ENCODE measurements at places on chromosomes 5 and 9. TPM values are rescaled to one million over a fixed set of nuclear protein-coding genes. Genes with fewer than 3 reads are reported as not detected.

GRCh38 chr5:67347821-67348220 lies 151.2 kb upstream of the CD180 start:
- no peak for DNase-seq

GRCh38 chr9:137953683-137954438 lies 76.3 kb downstream of the CACNA1B start:
- no peak for DNase-seq

- no peak for DNase-seq
Observed at GRCh38 chr5:54480296-54480695, 24.8 kb downstream of the HSPB3 start.

DNA sequence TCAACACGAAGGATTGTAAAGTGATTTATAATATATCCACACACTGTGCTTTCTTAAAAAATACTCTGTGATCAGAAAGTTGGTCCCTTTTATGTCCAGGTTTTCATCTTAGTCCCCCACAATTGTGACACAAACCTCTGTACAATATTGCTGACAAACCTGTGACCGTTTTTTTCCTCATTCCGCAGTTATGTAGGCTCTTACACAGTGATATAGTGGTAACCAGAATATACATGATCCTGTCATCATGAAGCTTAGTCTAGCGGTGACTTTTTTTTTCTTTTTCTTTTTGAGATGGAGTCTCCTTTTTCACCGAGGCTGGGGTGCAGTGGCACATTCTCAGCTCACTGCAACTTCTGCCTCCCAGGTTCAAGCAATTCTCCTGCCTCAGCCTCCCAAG lies 8.7 kb downstream of the ANP32B start:
- DNase-seq = no peak

GRCh38 chr5:170357955-170358444 lies 31.2 kb downstream of the KCNMB1 start:
- no peak for DNase-seq

The OR13D1 gene
- not detected for total RNA-seq

- no peak for DNase-seq
Observed at GRCh38 chr9:134637696-134638501, 3.7 kb upstream of the COL5A1 start.

The GALNT10 gene
- total RNA-seq = 42.3 TPM

DNA sequence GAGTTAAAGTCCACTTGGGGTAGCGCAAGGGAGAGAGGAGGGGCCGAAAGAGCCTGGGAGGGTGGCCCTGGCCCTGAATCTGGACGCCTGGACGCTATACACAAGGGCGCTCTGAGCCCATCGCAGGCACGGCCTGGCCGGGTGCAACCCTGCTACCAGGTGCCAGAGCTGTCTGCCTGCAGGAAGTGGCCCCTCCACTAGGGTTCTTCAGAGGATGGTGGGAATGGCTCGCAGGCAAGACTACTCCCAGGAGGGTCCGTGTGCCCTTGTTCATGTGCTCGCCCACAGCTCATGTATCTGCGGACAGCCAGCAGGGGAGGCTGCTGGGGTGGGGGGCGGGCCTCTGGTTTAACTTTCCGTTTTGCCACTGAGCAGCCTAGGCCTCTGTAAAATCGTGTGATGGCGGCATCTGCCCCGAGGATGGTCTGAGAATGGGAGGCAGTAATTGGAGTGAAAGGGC lies 1.4 kb upstream of the NKD2 start:
- no peak for DNase-seq

GRCh38 chr9:85237478-85237877 lies 504.3 kb downstream of the AGTPBP1 start:
- DNase-seq = no peak

- no peak for DNase-seq
Observed at GRCh38 chr5:174221946-174222345, 176.4 kb downstream of the NSG2 start.

- DNase-seq = no peak
Observed at GRCh38 chr9:17330097-17330496, 195.3 kb downstream of the CNTLN start.

DNA sequence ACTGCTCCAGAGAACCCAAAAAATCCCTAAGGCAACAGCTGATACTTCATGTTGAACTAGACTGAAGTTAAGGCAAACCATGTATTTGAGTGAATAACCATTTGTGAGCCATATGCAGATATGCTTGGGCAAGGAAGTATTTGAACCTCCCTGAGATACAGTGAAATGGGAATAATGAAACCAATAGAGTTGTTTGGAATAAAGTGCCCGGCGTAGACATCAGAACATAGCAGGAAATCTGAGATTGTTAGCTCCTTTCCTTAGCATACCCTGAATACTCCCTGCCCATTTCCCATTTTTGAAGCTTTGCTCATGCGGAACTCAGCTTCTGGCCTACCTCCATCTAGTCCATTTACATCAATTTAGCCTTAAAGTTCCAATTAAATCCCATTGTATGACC lies 611.9 kb downstream of the EFNA5 start:
- no peak for DNase-seq

The CCDC183 gene
- 0.93 TPM for total RNA-seq

The GMCL2 gene
- not detected for total RNA-seq

GRCh38 chr5:85813146-85813545 lies 804.6 kb upstream of the COX7C start:
- no peak for DNase-seq

- DNase-seq = no peak
Observed at GRCh38 chr5:136108180-136108611, 24.4 kb upstream of the SMAD5 start.

DNA sequence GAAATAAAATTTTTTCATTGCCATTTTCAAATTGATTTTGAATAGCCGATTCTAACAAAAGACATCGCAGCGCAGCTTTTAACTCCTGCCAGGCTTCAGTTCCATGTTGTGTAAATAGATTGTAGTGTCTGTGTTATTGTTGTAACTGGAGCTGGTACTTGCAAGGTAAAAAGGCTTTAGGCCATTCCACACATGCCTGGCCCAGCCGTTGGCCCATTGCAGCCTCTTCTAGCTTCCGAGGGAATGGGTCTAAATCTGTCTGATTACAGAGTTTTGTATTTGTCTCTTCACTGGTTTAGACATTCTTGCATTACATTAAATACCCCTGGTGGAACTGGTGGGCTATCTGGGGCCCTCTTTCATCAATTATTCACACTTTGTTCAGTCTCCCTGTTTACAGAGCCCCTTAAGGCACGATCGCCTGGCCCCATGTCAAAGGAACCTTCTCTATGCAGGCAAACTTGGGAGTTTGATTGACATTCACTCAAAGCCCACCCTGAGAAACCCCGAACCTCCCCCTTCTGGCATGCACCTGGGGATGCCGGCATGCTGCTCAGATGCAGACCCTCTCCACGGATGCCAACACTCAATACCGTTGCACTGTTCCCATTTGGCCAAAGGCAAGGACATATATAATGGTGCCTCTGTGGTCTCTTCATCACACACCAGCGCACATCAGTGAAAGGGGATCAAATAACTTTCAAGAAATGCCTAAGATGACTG lies 281.7 kb upstream of the IRX2 start:
- no peak for DNase-seq

GRCh38 chr5:139645430-139645871 lies 2.7 kb upstream of the CXXC5 start:
- no peak for DNase-seq

The TAF1L gene
- not detected for total RNA-seq

DNA sequence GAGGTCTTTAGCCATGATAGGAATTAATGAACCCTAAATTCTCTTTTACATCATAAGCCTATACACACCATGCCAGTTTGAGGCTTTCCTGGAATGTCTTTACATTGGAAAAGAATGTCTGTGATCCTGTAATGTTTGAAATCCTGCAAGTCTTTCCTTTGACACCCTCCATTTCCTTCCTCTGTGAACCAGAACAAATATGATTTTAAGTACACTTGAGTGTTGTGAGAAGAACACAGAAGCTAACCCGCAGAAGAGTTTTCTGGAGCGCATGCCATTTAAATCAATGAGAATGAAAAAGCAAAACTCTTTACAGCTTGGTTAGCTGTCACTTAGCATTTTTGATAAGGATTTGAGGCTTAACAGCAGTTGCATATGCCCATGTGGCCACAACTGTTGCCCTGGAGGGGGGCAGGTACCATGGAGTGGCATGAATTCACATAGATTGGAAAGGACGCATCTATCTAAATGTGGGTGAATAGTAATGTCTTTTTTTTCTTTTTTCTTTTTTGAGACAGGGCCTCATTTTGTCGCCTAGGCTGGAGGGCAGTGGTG lies 372.6 kb downstream of the KDM4C start:
- DNase-seq = no peak

The ZCCHC10 gene
- 26.5 TPM for total RNA-seq

DNA sequence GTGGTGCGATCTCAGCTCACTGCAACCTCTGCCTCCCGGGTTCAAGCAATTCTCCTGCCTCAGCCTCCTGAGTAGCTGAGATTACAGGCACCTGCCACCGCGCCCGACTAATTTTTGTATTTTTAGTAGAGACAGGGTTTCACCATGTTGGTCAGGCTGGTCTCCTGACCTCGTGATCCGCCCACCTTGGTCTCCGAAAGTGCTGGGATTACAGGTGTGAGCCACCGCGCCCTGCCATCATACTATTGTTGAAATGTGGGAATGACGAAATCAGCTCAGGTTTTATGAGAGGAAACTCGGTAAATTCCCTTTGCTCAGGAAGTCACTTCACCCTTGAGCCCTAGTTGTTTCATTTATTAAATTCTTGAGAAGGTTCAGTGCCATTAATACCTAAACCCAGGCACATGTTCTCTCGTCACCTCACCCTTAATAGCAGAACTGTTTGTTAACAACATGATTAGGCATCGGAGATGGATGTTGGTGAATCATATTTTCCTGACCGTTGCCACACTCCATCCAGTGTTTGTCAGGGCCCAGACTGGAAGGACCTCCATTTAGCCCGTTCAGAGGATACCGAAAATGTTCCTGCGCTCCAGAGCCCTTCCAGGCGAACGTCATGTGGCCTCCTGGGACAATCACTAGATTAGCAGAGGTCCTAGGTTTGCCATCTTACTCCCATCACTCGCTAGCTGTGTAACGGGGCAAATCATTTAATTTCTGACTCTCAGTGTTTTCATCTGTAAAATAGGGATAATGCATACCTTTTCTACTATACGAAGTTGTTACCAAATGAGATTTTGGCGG lies 20.0 kb upstream of the CREBRF start:
- no peak for DNase-seq

The IFNB1 gene
- total RNA-seq = not detected

DNA sequence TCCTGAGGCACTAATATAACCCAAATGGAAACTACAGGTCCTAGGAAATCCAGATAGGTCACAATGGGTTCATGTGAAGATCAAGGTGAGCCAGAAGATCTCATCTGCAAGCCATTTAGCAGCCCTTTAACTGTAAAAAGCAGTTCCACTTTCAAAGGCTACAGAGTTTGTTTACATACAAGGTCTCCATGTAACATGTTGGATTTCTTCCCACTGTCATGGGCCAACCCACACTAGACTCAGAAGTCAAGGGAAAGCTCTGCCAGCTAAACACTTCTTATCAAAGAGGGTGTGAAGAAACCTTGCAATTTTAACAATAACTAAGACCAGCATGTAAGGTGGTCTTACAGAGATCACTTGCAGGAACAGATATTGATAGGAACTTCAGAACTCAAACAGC lies 3.8 kb upstream of the CTNNAL1 start:
- no peak for DNase-seq

The SLC2A6 gene
- total RNA-seq = 30.9 TPM

DNA sequence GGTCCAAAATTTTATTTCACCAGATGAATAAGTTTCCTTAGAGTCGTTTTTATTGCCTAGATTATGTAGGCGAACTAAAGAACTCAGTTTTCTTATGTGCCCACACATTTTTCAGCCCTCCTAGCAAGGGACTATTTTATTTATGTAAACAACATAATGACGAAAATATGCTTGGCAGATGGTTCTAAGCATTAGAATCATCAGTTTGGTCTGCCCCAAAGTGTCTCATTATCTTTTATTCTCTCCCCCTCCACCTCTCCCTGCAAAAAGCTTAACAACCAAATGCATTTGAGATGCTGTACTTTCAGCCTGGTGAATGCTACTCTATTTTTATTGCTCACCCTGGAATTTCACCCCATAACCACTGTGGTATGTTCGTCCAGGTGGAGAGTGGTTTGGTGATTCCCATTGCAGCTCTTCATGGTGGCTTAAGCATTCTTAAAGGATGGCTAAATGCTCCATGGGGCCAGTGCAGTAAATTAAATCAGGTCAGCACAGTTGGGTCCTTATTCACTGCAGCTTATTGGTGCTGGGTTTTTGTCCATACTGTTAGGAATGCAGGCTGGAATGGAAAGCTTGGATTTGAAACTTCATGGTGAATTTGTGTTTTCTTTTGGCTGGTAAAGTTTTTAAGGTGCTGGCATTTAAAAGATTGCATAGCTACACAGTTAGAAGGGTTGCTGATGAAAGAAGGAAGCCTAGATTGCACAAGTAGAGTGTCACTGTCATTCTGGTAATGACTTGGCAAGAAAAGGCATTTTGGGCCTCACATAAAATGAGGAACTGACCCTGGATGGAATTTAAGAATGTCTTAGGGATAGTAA lies 39.2 kb downstream of the TLE4 start:
- DNase-seq = no peak

The HSDL2 gene
- 20.9 TPM for total RNA-seq

The FOXD1 gene
- total RNA-seq = 0.28 TPM

DNA sequence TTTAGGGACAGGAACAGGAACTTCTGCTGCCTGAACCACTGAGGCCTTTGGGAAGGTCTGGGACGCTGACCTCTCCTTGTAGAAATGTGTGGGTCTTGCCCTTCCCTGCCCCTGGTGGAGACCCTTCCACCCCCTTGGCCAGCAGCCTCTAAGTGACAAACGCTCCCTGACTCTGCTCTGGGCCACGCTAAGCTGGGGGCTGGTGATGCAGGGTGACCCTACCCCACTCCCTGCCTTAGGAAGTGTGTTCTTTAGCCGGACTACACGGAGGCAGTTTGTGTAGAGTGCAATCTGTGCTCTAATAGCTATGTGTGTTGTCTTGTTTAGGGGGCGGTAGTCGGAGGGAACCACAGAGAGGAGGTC lies 123.0 kb downstream of the COL23A1 start:
- no peak for DNase-seq

- DNase-seq = no peak
Observed at GRCh38 chr5:2223303-2223702, 340.6 kb upstream of the IRX4 start.

The INSL6 gene
- not detected for total RNA-seq

- no peak for DNase-seq
Observed at GRCh38 chr5:66573733-66574132, 22.5 kb upstream of the MAST4 start.

GRCh38 chr5:1545126-1545804 lies 21.5 kb upstream of the LPCAT1 start:
- no peak for DNase-seq

Measured in neural crest cell (in vitro differentiated cells).